ENCODE measurements at places on chromosomes 7 and 10.

DNA sequence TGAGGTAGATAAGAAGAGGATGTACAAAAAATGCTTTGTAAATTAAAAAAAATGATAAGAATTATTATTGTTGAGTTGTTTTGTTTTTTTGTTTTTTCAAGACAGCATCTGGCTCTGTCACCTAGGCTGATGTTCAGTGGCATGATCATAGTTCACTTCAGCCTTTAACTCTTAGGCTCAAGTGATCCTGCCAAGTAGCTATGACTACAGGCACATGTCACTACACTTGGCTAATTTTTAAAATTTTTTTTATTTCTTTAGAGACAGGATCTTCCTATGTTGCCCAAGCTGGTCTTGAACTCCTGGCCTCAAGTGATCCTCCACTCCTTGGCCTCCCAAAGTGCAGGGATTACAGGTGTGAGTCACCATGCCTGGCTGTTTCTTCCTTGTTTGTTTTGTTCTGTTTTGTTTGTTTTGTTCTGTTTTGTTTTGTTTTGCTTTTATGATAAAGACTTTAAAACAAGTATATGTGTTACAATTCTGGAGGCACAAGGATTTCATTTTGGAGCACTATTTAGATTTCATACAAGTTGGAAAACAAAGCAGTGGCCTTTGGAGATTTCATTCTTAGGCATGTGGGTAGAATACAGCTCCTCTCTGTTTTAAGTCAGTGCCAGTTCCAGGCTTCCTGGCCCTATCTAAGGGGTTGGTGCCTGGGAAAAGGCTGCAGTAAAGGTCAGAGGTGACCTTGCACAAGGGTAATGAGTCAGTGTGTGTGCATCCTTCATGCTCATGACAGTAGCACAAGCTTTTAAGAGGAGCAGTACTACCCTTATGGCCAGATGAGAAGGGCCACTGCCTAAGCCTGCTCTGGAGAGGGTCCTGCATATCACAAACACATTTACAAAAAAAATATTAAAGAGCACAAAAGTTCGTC, 17.9 kb downstream of the FGFBP3 start:
- no peak for DNase-seq

GRCh38 chr7:5699467-5700384, 81.7 kb downstream of the RNF216 start:
- no peak for DNase-seq

- no peak for DNase-seq
Measured at GRCh38 chr7:115888981-115889668, 141.4 kb downstream of the TFEC start.

DNA sequence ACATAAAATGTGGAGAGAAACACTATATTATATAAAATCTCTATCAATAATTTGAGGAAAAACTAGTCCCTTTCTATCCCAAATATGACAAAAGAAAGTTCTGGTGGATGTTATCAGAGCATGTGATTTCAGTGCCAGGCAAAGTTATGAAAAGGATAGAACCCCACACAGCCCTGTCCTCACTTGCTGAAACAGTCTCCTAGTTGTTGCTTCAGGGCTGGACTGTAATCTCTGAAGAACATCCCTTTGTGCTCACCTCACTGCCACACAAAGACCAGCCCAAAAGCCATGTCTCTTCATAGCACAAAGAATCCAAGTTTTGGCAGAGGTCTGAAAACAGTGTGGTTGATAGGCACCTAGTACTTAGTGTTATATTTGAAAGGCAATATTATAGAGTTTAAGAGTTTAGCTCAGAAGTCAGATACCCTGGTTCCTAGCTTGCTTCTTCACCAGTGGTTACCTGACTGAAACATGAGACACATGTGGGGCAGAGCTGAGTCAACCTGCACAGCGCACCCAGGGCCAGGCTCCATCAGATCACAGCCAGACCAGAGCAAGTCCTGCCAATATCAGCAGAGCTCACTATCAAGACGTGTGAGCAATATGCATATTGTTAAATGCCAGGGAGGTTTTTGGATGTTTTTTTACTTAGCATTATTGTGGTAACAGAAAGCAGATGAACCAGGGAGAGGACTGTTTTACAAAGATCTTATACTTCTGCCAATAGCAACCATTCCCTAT, 25.0 kb downstream of the CYP3A7 start:
- DNase-seq: no peak

DNA sequence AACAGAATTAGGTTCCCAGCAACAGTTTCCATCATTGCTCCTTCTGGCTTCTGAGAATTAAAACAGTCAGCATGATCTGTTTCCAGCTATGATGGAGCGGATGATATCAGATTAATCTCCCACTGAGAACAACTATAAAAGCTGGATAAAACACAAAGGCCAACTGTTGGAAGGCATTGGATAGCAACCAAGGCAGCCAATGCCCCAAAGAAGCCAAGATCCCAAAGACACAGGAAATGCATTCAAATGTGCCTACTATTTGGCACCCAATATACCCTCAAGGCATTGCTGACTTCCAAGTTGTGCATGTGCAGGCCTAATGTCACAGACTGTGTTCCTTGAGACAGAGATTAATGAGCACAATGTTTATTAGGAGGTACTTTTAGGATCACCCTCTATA, 259.3 kb downstream of the ARHGAP12 start:
- no peak for DNase-seq

DNA sequence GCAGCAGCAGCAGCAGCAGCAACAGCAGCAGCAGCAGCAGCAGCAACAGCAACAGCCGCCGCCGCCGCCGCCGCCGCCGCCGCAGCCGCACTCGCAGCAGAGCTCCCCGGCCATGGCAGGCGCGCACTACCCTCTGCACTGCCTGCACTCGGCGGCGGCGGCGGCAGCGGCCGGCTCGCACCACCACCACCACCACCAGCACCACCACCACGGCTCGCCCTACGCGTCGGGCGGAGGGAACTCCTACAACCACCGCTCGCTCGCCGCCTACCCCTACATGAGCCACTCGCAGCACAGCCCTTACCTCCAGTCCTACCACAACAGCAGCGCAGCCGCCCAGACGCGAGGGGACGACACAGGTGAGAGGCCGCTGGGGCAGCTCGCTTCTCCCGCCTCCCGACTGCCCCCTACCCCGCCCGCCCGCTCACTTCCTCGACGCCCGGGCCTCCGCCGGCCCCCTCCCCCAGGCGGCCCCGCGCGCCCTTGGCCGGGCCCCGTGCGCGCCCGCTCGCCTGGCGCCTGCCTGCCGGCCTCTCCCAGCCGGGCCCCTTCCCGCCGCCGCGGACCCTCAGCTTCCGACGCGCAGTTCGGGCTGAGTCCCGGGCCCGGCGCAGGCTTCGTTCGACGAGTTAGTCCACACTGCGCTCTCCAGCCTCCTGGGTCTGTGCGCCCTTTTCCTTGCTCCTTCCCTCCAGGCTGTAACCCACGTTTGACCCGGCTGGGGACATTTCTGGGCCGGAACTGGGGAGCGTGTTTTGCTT, 882 bp downstream of the DLX6 start:
- no peak for DNase-seq

DNA sequence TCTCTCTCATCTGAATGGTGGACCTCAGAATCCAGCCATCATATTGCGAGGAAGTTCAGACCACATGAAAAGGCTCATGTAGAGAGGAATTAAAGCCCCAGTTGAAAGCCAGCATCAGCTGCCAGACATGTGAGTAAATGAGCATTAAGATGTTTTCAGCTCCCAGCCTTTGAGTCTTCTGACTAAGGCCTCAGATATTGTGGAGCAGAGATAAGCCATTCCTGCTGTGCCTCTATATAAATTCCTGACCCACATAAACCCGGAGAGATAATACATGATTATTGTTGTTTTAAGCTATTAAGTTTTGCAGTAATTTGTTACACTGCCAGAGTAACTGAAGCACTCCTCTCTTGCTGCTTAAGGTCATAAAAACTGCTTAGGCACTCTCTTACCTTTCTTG, 14.6 kb downstream of the FAM149B1 start:
- DNase-seq: no peak

DNA sequence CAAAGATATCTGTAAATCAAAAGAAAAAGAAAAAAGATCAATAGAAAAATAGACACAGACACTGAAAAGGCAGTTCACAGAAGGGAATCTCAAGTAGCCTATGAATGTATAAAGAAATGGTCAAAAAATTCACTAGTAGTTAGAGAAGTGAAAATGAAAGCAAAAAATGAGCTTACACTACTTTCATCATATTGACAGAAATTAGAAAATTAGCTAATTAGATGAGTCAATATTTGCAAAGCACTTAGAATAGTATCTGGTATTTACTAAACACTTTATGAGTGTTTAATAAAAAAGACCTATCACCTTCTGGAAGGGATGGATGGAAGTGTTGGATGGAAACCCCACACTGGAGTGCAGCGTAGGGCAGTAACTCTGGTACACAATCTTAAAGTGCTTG, 1.7 kb upstream of the CFAP58 start:
- no peak for DNase-seq

DNA sequence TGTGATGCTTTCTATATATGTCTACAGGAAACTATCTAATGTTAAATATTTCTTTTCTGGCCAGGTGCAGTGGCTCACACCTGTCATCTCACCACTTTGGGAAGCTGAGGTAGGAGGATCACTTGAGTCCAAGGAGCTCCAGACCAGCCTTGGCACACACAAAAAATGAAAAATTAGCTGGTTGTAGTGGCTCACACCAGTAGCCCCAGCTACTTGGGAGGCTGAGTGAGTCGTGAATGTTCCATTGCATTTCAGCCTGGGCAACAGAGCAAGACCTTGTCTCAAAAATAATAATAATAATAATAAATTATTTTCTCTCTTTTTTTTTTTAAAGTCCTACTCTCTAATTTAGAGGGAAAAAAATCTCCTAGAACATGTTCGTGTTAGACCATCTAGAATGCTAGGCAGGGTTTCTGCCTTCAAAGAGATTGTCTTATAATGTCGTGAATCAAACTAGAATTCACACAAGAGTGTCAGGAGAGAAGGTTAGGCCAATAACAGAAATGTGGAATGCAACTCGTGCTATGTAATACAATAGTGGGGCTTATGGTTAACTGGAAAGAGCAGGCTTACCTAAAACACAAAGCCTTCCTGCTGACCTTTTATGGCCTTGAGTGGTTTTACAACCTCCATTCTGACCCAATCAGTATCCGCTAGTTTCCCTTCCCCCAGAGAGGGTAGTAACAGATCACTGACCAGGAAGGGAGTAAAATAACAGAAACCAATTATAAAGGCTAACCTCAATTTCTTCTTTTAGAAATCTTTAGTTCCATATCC, 46.3 kb downstream of the MYOF start:
- DNase-seq: no peak

- DNase-seq: no peak
Measured at GRCh38 chr10:52805414-52806285, 33.1 kb upstream of the MBL2 start.

DNA sequence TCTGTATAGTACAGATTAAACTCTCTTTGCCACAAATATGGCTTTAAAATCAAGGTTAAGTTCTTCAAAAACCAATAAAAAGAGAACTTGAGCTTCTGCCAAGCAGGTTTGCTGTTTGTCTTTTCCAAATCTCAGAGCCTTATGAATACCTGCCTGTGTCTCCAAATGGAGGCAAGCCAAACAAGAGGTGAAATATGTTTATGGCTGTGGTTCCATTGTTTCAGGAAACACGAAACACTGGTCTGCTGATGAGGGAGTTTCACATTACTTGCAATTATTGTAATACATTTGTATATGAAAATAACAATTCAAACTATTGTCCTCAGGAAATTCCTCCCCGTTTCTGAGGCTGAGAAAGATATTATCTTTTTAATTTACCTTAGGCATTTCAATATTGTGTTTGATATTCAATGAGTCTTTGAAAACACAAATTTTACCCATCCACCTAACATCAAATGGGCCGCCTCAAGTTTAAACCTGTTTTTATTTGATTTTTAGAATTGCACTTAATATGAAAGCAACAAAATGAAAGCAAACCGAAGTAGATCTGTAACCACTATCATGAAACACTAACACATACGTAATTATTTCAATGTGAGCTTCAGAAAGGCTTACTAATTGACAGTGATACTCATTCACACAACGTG, 359.3 kb downstream of the HGF start:
- DNase-seq: peak; percentile 42

- peak; percentile 92 for DNase-seq
Measured at GRCh38 chr7:129780257-129780973, 168.9 kb downstream of the NRF1 start.

GRCh38 chr7:143373255-143373794, 7.8 kb upstream of the ZYX start:
- no peak for DNase-seq

DNA sequence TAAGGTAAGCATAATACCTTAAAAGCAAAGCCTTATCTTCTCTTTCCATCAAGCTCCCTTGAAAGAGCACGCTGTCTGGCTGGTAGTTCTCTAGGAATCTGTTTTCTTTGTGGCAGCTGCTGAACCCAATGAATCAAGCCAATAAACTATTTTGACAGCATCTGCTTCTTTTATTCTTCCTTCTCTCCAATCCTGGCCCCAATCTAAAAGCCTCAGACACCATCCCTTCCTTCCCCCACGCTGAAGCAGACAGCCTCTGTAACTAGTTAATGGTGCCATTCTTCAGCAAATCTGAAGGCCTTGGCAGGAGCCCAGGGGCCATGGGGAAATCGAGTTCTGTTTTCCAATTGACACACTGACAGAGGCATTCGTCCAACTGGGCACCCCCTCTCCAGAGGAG, 186.6 kb upstream of the LYZL1 start:
- DNase-seq: no peak

- no peak for DNase-seq
Measured at GRCh38 chr10:7703140-7703539, at the start of gene ITIH2. Gene ITIH2, plus strand, starts transcription at chr10:7703316. Its CDS starts 119 bp downstream, at chr10:7703435.

GRCh38 chr10:123150986-123151736, 3.0 kb upstream of the BUB3 start:
- DNase-seq: peak; percentile 31

GRCh38 chr7:518630-519483, 789 bp downstream of the PDGFA start:
- peak; percentile 89 for DNase-seq

Data from colonic mucosa (tissue), 4 donors.